NCI-H187 (cell line): ENCODE measurements at places on chromosomes 16 and 17.

GRCh38 chr17:915538-916201 lies 63.9 kb downstream of the NXN start:
- DNase-seq, result peak; percentile 63

DNA sequence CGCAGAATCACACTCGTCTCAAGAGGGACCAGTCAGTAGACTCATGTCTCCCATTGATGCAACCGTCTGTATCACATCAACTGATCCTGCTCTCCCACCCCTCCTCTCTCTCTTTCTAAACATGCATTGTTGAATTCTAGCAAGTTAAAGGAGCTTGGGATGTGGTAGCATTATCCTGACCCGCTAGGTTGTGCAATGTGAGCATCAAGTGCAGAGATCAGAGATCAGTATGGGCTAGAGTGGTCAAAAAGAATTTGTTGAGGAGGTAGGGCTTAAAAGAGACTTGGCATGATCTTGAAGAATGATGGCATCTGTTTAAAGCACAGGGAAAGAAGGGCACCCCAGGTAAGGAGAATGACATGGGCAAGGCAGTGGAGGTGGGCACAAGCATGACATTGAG lies 38.7 kb downstream of the PRSS54 start:
- DNase-seq, result no peak

GRCh38 chr17:37847102-37847501 lies 77.1 kb upstream of the TBC1D3K start:
- DNase-seq, result no peak

- DNase-seq, result no peak
These were observed 17.6 kb downstream of the SLC13A5 start for GRCh38 chr17:6695565-6695964.

DNA sequence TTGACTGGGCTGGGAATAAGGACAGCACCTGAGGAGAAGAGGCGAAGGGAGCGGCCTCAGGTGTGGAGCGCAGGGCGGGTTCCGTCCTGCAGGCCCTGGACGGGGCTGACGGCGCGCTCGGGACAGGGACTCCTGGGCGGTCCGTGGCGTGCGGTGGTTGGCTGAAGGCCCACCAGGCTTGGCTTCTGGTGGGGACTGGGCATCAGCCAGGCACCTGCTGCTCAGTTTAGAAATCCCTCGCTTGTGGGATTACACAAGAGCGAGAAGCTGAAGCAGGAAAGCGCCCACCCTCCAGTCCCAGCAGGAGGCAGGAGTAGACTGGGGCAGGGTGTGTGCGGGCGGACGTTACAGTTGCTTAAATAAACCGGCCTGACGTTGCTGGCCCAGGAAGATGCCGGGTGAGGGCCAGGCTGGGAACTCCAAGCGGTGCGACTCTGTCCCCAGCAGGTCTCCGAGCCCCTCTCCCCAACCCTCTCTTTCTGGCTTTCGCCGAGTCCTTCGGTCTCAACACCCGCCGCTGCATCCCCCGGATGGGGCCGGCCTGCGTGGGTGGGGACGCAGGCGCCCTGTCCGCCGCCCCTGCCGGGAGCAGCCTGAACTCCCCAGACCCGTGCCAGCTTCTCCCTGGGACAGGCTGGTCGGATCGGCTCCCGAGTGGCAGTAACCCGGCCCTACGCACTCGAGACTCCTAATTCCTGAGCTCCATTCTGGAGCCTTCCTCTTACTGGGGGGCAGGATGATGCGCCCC lies 639 bp downstream of the MIF4GD start:
- no peak for DNase-seq

DNA sequence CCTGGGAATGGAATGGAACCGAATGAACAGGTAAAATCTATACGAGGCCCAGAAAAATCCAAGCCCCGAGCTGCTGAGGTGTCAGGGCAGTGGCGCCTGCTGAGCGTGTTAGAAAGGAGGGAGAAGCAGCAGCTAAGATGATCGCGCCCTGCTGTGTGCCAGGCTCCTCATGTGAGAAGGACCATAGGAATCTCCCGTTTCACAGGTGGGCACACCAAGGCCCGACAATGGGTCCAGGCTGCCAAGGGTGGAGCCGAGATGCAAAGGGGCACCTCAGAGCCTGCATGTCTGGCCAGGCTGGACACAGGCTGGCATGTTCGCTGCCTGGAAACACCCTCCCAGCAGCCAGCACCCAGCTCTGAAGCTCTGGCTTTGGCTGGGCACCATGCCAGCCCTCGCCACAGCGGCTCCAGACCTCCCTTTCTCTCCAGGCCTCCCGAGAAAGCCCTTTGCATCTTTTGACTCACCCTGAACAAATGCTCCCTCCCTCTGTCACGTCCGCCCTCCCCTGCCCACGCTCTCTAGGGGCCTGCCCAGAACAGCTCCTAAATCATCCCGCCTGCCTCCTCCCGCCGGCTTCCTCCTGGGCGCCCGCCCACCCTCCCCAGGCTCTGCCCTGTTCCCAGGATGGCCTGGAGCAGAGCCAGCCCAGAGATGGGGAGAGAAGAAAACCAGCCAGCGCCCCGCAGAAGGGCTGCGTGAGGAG lies 217.8 kb upstream of the GSE1 start:
- DNase-seq, result peak; percentile 4

DNA sequence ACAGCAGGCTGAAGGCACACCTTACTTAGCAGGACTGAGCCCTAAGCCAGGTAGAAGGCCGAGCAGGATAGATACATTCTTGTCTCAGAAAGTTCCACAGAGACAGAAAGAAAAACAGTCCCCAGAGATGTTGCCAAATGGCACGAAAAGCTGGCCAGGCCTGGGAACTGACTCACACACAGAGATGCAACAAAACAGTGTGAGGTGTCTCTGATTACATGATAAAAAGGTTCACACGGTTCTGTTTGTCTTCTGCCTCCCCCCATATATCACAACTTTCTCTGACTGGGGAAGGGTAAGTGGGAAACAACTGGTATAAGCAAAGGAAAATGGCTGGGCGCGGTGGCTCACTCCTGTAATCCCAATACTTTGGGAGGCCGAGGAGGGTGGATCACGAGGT lies 1.7 kb downstream of the WBP2 start:
- DNase-seq, result no peak

DNA sequence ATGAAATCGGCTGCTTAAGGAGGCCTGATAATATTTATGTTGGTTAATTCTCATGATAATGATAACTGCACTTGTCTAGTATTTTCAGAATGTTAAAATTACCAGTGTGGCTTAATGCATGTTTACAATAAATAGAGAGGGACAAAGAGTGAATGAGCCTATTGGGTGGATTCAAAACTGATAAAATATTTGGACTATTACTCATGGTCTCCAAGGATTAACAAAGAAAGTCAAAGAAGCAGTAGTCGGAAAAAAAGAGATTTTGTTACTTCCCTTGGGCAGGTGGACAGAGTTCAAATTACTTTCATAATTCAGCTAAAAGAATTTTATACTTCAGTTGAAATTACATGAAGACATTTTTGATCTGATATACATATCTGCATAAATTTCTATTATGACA lies 258.2 kb upstream of the PMFBP1 start:
- DNase-seq, result no peak

GRCh38 chr17:51585514-51586104 lies 325.3 kb downstream of the UTP18 start:
- DNase-seq, result no peak

DNA sequence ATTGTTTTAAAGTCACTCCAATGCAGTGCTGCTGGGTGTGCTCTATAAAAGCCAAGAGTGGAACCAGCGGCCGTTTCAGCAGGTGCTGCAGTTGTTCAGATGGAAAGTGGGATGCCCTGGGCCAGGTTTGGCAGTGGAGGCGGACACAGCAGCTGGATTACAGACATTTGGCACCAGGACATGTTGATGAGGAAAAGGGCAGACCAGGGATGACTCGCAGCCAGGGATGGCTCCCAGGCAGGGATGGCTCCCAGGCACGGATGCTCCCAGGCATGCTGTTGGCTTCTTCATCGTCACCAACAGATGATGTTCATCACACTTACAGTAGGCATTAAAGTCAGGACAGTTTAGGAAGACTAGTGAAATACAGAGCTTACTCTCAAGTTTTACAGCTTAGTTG lies 10.0 kb downstream of the GAN start:
- no peak for DNase-seq

GRCh38 chr16:70470141-70470926 lies 15.9 kb downstream of the FCSK start:
- no peak for DNase-seq

GRCh38 chr17:73950593-73950914 lies 252.9 kb upstream of the RPL38 start:
- no peak for DNase-seq

- DNase-seq, result no peak
These were observed 64.2 kb upstream of the TNRC6C start for GRCh38 chr17:77894126-77894956.

GRCh38 chr16:4337540-4338088 lies 13.5 kb downstream of the PAM16 start:
- DNase-seq, result no peak

GRCh38 chr17:17648762-17649161 lies 32.5 kb upstream of the RAI1 start:
- DNase-seq, result no peak

DNA sequence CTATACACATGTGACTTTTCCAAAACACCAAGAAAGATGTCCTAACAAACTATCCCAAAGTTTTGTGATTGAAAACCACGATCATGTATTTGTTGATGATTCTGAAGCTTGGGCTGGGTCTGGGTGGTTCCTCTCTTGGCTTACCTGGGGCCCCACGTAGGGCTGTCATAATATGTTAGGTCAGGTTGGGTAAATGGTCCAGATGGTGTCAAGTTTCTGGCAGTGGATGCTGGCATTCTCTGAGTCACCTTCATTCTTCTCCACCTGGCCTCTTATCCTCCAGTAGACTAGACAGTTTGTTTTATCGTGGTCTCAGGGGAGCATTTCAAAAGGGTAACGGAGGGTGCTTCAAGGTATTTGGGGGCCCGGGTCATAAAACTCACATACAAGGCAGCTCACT lies 39.4 kb downstream of the SYCE1L start:
- DNase-seq, result peak; percentile 38

DNA sequence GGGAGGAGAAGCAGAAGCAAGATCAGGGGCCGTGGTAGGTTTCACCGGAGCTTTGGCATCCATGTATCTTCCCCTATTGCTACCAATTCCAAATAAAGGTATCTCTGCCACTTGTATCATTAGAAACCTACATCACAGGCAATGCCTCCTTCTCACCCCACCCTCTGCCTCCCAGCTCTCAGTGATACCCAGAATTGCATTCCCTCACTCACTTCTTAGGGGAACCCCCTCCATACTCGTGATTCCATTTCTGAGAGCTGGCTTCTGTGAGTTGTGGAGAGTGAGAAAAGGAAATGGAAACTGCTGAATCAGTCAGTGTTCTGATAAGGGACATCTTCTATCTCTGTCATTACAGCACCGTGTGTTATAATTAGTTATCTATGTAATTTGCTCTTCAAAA lies 2.3 kb upstream of the CCL3 start:
- DNase-seq, result no peak

DNA sequence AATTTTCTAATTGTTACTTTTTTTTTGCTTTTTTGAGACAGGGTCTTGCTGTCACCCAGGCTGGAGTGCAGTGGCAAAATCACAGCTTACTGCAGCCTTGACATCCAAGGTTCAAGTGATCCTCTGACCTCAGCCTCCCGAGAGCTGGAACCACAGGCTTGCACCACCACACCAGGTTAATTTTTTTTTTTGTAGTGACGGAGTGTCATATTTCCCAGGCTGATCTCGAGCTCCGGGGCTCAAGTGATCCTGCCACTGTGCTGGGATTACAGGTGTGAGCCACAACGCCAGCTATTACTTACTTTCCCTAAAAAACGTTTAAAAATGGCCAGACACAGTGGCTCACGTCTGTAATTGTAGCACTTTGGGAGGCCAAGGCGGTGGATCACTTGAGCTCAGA lies 6.6 kb downstream of the NPLOC4 start:
- no peak for DNase-seq

- no peak for DNase-seq
These were observed 9.1 kb downstream of the WSCD1 start for GRCh38 chr17:6079155-6079888.

DNA sequence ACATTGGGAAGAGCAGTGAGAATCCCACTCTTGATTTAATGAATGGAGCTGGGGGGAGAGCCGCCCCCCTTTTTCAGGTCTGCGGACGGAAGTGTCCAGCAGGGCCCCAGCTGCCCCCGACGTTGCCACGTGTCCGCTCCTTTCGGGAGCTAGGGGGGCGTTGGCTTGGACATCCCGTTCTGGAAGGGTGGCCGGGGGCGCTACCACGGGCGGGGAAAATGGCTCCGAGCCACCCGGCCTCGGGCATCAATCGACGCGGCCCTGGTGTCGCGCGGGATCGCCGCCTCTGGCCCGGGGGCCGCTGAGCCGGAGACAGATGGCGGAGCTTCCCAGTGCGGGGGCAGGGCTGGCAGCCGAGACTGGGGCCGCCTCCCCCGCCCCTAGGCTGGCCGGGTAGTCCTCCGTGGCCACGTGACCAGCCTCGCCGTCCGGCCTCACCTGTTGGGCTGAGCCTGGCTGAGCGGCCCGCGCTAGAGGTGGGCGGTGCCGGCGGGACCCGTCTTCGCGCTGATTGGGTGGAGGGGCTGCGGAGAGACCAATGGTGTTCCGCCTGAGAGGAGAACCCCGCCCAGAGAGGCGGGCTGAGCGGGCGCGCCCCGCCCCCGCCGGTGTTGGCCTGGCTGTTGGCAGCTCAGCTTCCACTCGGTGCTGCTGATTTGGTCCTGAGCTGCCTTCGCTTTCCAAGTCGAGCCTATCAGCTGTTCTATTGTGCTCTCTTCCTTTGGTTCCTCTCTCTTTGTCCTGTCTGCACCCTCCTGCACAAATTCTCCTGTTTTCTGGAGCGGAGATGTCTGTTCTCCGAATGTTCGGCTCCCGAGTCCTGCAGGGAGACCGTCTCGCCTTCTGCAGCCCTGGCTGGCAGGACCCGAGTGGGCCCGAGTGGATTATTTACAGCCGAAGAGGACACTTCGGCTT lies 8.3 kb downstream of the HS3ST3B1 start:
- peak; percentile 84 for DNase-seq

GRCh38 chr17:71980171-71980570 lies 140.6 kb upstream of the SOX9 start:
- no peak for DNase-seq

GRCh38 chr16:65658787-65659220 lies 536.9 kb upstream of the CDH11 start:
- no peak for DNase-seq

GRCh38 chr17:51263006-51263405 lies 2.7 kb downstream of the UTP18 start:
- no peak for DNase-seq
